ENCODE measurements at places on chromosomes 4 and X. TPM values are rescaled to one million over a fixed set of nuclear protein-coding genes. Genes with fewer than 3 reads are reported as not detected.
A peak's percentile ranks its signal among the peaks of the same experiment; 100 is the strongest.

The CCDC149 gene
- total RNA-seq, result 7.0 TPM

The PABPC5 gene
- 0.90 TPM for total RNA-seq

The GLUD2 gene
- 1.6 TPM for total RNA-seq

The FAM9B gene
- total RNA-seq, result not detected

DNA sequence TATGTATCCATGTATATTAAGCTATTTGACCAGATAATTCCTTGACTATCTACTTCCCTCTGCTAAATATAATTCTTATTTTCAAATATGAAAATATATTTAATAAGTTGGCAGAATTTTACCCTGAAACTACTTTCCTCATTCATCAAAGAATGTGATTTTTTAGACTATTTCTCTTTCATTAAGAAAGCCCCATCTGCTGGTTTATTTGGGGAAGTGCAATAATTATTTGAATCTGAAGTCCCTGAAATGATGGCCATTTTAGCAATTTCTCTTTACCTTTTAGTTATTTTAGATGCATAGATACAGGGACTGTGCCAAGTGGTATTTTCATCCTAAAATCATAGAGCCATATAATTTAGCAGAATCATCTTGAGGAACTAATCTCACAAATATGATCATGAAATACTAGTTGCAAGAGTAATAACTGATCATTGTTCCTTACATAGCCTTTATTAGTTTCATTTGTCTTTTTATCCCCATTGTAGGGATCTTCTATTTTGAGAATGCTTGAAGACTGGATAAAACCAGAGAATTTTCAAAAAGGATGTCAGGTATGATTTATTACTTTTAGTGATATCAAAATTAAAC, 39.0 kb downstream of the ENPEP start:
- H3K4me1 ChIP-seq, result no peaks in the 10 kb centered on the region
- H3K27ac ChIP-seq, result no peak overlapping the region
- DNase-seq, result peak; percentile 30
- H3K4me3 ChIP-seq, result no peak overlapping the region
- no peaks in the 10 kb centered on the region for H3K27me3 ChIP-seq
- no peaks in the 10 kb centered on the region for H3K36me3 ChIP-seq

GRCh38 chr4:53905941-53906377, 158.4 kb downstream of the CHIC2 start:
- H3K4me3 ChIP-seq, result peak overlapping the region; percentile 44
- H3K4me1 ChIP-seq, result peaks cover 11% of the 10 kb centered on the region
- H3K36me3 ChIP-seq, result no peaks in the 10 kb centered on the region
- peak; percentile 78 for DNase-seq

DNA sequence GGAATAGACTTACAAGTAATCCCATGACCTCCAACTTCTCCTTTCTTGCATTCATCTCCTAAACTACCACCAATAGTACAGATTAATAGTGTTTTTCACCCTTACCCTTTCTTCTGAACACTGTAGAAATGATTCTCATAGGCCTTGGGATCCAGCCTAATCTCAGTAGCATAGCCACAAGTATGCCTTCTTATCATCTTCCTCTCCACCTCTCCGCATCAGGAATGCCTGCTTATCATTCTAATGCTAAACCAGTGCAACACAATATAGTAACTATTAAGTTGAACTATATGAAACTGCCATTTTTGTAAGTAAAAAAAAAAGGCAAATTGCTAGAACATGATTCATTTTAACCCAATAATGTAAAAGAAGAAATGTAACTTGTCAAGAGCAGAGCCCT, 79.5 kb upstream of the IL2 start:
- no peaks in the 10 kb centered on the region for H3K36me3 ChIP-seq
- no peaks in the 10 kb centered on the region for H3K4me1 ChIP-seq
- no peaks in the 10 kb centered on the region for H3K27me3 ChIP-seq

DNA sequence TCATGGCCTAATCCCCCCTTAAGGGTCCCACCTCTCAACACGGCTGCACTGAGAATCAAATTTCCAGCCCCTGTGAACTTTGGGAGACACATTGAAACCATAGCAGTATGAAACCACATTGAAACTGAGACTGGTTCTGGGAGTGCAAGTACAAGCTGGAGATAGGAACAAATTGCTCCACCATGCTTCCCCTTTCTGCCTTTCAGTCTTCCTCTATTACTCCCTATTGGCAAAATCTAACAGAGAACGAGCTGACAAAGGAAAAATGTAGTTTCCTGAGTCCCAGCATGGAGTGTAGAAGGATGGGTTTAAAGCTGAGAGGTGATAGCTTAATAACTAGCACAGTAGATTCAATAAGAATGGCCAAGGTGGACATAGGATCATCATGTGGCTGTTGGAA, 161.7 kb upstream of the RPL34 start:
- no peaks in the 10 kb centered on the region for H3K4me1 ChIP-seq
- no peak overlapping the region for H3K27ac ChIP-seq
- no peak for DNase-seq
- no peaks in the 10 kb centered on the region for H3K36me3 ChIP-seq
- H3K4me3 ChIP-seq, result no peak overlapping the region
- H3K27me3 ChIP-seq, result peaks cover 2% of the 10 kb centered on the region

DNA sequence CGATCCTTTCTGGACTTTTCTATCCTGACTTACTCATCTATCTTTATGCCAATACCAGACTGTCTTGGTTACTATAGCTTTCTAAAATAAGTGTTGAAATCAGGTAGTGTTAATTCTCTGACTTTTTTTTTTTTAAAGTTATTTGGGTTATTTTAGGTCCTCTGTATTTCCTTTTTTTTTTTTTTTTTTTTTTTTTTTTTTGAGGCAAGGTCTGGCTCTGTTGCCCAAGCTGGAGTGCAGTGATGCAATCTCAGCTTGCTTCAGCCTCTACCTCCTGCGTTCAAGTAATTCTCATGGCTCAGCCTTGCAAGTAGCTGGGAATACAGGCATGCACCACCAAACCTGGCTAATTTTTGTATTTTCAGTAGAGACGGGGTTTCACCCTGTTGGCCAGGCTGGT, 2.8 kb upstream of the NELFA start:
- no peak overlapping the region for H3K4me3 ChIP-seq
- peaks cover 10% of the 10 kb centered on the region for H3K27me3 ChIP-seq
- H3K4me1 ChIP-seq, result peaks cover 6% of the 10 kb centered on the region

- DNase-seq, result no peak
- no peak overlapping the region for H3K4me3 ChIP-seq
- no peak overlapping the region for H3K27ac ChIP-seq
- no peaks in the 10 kb centered on the region for H3K4me1 ChIP-seq
- no peaks in the 10 kb centered on the region for H3K36me3 ChIP-seq
Observed at GRCh38 chr4:139852612-139853269, 187.1 kb downstream of the MGST2 start.

DNA sequence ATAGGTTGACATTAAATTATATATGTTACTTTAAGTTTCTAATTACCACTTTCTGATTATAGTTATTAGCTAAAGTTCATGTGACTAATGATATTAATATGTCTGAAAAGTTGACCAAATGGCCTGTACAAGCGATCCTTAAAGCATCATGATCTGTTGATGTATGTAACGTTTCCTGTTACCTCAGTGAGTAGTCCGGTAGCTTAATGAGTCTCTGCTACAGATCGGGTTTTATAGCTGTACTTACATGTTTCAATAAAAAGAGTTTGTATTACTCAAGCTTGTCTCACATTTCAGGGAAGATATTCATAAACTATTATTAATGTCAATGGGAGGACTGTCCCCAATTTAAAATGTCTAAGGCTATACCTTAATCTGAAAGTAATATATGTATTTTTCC, 246.3 kb downstream of the PPP3CA start:
- H3K27me3 ChIP-seq, result no peaks in the 10 kb centered on the region
- H3K36me3 ChIP-seq, result no peaks in the 10 kb centered on the region
- no peak overlapping the region for H3K27ac ChIP-seq

DNA sequence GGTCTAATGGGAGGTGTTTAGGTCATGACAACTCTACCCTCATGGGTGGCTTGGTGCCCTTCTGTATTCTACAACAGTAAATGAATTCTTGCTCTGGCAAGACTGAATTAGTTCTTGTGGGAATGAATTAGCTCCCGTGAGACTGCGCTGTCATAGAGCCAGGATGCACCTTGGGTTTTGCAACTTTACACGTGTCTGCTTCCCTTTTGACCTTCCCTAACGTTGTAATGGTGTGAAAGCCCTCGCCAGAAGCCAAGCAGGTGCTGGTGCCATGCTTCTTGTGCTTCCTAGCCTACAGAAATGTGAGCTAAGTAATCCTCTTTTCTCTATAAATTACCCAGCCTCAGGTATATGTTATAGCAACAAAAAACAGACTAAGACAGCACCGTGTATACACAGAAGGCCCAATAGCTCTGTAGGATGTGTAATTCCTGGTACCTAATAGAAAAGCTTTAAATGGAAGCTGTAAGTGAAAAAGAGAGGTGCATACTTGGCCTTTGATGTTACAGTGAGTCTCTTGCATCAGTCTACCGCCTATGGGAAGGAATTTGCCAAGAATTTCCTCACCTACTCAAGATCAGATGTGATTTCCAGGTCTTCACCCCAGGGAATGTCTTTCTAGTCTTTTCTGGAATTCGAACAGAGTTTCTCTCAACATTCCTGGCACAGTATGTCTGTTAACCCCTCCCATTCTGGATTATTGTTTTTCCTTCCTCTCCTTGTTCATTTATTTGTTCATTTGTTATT, 3.2 kb upstream of the ENPEP start:
- H3K4me3 ChIP-seq, result no peak overlapping the region
- DNase-seq, result no peak
- no peaks in the 10 kb centered on the region for H3K4me1 ChIP-seq

All from IMR-90 (cell line).